MV-4-11 (cell line): ENCODE measurements at places on chromosomes 3 and 15.

DNA sequence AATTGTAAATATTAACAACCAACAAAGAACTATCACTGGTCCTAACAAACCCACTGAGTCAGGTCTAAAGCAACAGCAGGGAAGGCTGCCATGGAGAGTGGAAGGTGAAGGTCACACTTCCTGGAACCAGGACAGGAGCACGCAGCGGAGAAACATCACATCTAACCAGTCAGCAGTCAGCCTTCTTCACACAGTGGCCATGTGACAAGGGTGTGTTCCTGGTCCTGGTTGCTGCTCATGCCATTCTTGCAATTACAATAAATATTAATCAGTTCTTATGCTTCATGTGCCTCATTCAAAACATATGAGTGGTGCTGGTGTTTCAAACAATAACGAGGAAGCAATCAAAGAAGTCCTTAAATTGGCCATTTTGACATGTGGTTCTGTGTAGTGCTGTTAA lies 162.8 kb downstream of the ARRDC4 start:
- DNase-seq: no peak

- peak; percentile 45 for DNase-seq
Observed at GRCh38 chr3:72446218-72447058, 401.8 kb downstream of the SHQ1 start.

DNA sequence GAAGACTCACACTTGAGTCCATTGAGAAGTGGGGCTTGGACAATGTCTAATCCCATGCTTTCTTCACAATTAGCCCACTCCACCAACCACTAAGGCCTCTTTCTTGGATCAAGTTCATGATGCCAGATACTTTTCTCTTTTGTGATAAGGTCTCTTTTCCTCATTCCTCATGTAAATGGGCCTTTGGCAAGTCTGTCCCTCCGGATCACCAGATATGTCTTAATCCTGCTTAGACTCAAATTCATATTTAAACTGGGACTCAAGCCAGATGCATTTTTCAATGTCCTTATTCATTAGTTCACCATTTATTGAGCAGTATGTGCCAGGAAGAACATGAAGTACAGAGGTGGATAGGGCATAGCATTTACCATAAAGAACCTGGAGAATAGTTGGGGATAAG lies 671.1 kb downstream of the TBL1XR1 start:
- DNase-seq: no peak

DNA sequence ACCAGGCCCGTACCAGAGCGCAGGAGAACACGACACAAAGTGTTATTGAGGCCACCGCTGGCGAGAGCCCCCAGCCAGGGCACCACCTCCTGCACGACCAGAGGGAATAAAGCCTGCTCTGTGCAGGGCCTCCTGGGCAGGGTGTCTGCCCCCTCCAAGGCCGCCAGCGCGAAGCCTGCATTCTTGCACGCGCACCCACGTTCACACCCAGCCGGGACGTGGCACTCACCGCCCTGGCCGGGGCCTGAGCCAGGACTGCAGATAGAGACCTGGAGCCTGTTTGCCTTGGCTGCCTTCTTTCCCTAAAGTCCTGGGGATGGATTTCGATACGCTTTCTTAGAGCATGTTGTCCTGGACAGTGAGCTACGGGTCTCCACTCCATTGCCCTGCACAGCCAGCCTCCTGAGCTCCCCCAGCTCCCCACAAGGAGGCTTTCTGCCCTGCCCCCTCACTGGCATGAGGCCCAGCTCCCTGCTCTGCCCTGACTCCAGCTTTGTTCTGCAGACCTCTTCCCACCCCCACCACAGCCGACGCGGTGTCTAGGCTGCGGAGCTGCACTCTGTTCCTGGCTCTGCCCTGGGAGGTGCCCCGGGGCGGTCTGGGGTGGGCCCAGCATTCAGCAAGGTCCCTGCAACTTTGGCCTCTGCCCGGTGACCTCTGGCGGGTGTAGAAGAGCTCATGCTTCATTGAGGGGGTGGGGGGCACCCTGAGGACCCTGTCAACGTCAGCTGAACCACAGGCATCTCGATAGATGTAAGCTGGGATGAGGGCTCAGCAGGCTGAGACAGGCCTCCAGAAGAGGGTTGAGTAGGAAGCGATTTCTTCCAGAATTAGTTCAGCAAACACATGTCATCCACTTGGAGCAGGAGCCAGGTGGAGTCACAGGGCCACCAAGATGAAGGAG lies 145.0 kb downstream of the LRRK1 start:
- no peak for DNase-seq

DNA sequence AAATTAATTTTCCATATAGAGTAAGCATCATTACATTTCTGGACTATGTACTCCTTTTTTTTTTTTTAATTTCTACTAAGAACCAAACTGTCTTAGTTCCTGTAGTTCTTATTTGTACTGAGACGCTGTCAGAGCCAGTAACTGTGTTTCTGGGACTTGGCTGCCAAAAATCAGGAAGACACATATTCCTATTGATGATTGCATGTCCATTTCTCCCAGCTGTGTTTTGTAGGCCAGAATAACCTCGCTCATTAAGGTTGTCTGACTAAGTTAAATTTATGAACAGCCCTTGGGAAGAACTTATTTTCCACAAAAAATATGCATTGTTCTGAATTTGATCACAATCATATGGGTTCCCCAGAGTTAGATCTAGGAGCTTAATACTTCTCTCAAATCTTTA lies 29.5 kb downstream of the PLSCR5 start:
- DNase-seq: no peak

GRCh38 chr15:43826508-43827341 lies at the start of gene WDR76:
Gene WDR76, plus strand, starts transcription at chr15:43827002. Its CDS starts 31 bp downstream, at chr15:43827033.
- peak; percentile 89 for DNase-seq

GRCh38 chr15:82851981-82852511 lies 42.6 kb downstream of the WHAMM start:
- peak; percentile 85 for DNase-seq

DNA sequence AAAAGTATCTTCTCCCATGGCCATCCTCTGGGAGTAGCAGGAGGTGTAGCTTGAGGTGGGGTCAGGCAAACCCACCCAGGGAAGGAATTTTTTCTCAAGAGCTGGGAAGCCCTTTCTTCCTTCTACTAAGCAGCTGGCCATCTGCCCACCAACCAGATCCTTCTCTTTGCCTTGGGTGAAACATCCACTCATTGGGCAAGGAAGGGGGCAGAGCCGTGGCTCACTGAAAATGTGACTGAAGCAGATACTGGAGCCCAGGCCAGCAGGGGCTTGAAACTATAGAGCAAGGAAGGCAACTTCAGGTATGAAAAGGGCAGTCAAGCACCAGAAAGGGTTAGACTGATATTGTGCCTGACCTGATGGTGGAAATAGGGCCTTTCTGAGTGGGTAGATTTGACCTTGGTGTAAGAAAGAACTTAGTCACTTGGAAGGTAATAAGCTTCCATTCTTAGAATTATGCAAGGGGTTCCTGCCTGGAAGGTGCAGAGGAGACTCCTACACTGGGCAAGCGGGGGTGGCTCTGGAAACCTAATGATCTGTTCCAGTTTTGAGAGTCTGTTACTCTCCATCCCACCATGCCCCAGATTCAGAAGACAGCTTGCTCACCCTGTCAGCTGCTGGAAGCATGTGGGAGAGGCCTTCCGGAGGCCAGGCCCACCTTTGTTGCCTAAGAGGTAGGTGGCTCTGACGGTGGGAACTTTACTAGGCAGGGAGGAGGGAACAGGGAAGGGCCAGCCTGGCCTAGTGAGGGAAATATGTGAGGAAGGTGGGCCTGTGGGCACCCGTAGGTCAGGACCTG lies 22.0 kb upstream of the PLA2G4E start:
- DNase-seq: no peak

DNA sequence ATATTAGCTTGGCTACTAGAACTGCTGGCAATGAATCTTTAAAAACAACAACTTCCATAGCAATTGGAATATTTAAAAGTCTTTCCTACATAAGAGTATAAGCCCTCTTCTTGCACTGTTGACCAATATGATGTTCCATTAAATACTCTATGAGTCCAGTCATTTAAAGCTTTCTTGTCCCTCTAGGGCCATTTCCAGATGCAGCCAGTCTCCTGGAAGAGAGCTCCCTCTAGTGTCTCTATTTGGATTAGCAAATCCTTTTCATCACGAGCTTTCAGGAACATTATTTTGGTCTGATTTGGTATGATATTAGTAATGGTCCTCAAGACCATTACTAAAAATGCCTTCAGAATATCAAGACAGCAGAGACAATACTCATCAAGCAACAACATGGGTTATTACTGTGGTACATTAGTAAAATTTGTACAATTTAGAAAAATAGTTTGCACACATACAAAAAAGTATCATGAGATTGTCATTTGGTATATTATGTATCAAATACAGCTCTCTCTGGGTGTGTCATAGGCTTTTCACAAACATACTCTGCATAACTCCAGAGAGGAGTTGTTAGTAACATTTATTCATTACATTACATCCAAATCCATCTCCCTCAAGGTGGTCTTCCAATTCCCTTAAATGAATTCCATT lies 101.3 kb downstream of the DPH6 start:
- DNase-seq: peak; percentile 10

DNA sequence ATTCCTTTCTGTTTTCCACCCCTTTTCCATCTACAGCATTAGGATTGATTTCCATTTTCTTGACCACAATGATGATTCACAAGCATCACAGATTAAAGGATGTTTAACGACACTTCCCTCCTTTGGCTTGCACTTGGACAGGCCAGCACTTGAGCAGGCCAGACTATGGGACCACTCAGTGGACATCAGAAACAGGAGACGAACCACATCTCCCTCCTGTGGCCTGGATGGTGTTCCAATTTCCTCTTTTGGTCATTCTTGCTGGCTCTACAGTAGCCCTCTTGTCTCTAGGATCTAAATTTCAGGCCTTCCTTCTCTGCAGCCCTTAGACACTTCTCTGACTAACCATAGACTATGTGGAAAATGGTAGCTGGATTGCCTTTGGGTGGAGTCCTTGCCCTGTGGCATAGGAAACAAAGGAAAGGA lies 78.8 kb upstream of the BOC start:
- DNase-seq: no peak

- DNase-seq: no peak
Observed at GRCh38 chr3:53042651-53043050, 3.2 kb downstream of the SFMBT1 start.

DNA sequence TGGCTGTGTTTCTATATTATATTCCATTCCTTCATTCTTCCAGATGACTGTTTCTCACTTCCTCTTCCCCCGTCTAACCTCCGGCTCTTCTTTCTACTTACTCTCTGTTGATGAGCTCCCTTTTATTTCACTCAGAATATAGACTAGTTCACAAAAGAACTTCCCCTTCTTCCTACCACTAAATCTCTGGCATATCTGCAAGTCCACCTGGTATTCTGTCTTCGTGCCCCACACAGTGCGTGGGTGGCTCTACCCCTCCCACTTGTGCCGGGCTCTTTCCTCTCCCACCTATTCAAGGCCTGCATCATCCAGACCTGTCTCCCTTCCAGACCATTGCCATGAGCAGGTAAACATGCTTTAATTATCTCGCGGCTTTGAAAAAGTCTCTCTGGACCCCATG lies 73.0 kb downstream of the SCN10A start:
- DNase-seq: peak; percentile 79

GRCh38 chr3:99747915-99748314 lies 69.7 kb upstream of the CMSS1 start:
- no peak for DNase-seq

DNA sequence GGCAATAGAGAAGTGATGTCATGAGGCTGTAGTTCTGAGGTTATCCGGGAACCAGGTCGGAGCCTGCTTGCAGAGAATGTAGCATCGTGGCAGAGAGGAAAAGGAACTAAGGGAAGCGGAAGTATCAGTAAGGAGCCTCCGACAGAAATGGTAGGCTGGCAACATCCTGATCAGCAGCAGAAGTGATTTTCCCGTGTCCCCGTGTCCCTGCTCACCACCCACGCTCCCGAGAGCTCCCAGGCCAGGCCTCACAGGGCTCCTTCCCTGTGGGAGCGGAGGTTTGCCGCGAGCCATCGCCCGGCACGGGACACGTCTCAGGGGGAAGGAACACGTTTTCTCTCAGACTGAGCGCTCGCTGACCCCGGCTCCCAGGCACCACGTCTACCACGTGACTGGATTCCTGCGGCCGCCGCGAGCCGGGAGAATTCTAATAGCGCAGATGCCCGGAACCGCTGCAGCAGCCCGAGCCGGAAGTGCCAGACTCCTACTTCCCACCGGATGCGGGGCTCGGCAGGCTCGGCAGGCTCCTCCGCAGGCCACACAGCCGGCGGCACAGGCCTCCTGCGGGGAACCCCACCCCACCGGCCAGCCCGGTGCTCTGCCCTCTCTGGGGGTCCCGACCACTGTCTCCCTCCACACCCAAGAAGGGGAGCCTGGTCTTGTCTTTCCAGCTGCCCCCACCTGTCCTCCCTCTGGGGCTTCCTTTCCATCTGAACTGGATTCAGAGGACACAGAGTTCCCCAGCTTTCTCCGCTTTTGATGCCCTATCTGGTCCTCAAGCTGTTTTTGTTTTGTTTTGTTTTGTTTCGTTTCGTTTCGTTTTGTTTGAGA lies 99.3 kb downstream of the BDH1 start:
- DNase-seq: no peak

DNA sequence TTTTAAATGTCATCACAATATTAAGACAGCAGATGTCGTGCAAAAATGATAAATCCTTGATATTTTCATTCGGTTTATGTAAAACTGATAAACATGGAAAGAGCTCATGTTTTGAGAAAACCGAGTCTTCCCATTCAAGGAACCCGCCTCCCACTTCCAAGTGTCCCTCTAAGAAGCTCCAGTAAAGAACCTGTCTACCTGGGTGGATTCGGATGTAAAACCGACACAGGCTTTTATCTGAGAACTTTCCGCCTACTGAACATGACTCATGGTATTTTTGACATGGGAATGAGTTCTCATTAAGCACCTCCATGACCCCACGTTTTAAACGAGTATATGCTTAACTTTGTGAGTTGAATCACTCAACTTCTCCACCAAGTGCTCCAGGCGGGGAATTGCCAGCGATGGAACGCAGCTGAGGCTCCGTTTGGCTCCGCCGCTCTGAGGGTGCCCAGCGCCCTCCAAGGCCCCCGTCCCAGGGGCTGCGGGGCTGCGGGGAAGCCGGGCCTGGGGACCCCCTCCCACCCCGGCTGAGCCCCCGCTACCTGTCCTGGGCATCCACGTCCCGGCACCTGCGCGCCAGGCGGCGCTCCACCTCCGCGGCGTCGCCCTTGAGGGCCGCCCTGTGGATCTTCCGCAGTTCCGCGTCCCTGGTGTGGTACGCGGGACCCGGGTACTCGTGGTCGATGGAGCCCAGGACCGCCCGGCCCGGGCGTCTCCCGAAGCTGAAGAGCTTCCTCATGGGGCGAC lies 119.9 kb downstream of the LMLN start:
- DNase-seq: peak; percentile 66

GRCh38 chr3:40465111-40465407 lies 7.9 kb downstream of the RPL14 start:
- DNase-seq: no peak

GRCh38 chr3:53068176-53068575 lies 22.3 kb upstream of the SFMBT1 start:
- DNase-seq: no peak

- DNase-seq: no peak
Observed at GRCh38 chr3:34155666-34156065, 357.2 kb downstream of the PDCD6IP start.

DNA sequence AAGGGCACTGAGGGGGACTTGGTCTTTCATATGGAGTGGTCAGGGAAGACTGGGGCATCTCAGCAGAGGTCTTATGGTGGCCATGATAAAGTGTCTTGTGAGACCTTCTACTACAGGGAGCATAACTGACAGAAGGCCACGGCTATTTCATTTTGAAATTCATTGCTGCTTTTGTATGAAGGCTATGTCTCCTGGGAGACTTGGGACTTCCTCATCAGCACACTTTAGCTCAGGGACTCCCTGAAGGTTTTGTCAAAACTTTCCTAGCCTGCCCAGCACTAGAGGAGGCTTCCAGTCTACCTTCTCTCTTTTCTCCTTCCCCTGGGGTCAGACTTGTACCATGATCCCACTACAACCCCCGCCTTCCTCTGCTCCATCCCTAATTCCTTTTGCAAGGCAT lies 77.2 kb upstream of the RASGRF1 start:
- DNase-seq: no peak
